ENCODE measurements at places on chromosomes 5 and 9.

DNA sequence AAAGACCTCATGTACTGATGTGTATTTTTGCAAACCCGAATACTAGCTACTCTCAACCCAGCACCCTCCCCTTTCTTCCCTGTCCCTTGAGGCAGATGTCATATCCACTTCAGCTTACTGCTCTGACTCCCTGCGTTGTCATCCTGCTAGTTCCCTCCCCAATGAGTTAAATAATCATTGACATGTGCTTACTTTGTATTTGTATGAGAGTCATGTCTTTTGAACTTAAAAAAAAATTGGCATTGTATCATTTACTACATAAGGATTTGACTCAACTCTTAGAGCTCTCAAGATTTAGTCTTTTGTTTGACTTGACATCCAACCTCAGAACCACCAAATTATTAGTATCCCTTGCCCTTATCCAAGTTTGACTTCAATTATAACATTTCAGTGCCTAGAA lies 219.7 kb upstream of the TUT7 start:
- no peak for DNase-seq

DNA sequence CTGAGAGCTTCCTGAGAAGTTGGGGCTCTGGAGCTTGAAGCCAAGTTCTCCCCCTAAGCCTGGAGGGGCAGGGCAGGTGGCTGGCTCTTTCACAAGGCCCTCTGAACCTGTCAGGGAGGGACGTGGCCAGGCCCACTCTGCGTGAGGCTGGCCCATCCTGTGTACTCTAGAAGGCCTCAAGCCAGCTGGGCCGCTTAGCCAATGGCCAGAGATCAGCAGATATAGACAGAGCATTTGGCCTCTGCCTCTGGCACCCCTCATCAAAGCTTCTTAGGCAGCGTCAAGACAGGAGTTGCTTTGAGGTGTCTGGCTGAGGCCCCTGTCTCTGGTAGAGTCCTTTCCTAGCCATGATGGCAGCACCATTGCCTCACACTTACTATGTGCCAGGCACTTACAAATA lies 105.6 kb downstream of the FGF18 start:
- no peak for DNase-seq

DNA sequence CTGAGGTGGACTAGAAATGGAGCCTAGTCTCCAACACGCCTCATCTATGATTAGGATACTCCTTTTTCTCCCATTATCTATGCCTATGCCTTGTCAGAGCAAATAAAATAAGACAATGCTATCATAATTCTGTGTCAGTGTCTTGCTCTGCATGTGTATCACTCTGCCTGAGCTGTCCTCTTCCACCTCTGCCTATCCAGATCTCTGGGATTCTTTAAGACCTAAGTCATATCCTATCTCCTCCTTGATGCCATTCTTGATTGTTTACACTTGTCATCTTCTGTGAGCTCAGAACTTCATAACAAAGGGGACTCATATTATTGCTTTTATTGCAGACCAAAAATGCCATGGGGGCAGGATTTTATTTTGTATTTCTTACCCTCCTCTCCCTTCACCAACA lies 351.2 kb upstream of the C9orf72 start:
- no peak for DNase-seq

DNA sequence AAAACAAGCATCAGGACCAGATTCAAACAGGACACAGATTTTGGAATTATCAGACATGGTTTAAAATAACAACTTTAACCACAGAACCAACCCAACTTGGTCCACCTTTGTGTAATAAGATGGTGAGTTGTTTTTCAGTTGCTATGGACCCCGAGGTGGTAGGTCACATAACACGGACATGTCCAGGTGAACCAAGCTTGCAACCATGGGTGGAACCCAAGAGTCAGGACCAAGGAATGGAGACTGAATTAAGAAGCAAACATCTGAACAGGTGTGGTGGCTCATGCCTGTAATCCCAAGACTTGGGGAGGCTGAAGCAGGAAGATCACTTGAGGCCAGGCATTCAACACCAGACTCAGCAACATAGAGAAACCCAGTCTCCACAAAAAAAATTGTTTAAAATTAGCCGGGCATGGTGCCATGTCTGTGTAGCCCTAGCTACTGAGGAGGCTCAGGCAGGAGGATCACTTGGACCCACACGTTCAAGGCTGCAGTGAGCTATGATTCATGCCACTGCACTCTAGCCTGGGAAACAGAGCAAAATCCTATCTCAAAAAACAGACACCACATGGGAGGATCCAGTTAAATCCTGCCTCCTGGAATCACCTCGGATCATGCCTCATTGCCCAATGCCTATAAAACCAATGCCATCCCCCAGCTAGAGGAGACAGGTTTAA lies 10.6 kb downstream of the PTBP3 start:
- no peak for DNase-seq

DNA sequence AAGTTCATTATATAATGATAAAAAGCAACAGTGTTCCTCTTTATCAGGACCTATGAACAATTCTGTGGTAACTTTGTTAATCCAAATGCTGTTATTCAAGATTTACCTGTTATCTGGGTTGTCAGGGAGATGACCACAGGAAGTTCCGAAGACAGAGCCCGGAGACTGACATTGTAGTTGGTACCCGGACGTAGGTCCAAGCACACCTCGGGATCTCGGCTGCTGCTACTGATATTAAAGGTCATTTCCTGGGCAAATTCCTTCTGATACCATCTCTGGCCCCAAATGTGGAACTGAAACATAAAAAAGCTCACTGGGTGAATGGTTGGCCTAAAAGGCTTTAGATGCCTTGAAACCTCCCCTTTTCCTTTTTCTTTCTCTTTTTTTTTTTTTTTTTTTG lies 96.7 kb downstream of the SUSD1 start:
- DNase-seq, result no peak

DNA sequence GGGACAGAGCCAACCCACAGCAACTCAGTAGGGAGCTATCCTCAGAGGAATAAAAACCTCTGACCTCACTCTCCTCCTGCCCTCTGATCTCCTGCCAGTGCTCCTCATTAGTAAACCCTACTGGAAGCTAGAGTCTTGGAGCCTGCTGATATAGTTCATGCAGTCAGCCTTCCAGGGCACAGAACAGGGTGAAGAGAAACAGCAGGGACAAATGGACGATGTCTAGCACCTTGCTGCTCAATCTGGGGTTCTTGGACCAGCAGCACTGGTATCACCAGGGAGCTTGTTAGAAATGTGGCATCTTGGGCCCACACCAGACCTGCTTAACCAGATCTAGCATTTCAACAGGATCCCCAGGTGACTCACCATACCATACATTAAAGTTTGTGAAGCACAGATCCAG lies 5.5 kb upstream of the GALNT12 start:
- DNase-seq, result no peak

GRCh38 chr9:106286249-106286648 lies 576.7 kb upstream of the ZNF462 start:
- DNase-seq, result no peak

- DNase-seq, result no peak
Observed at GRCh38 chr9:133273098-133273497, 1.9 kb downstream of the ABO start.

- no peak for DNase-seq
Observed at GRCh38 chr5:158383486-158383885, 524.5 kb upstream of the CLINT1 start.

GRCh38 chr9:9170439-9171134 lies 1371.0 kb upstream of the DMAC1 start:
- no peak for DNase-seq

DNA sequence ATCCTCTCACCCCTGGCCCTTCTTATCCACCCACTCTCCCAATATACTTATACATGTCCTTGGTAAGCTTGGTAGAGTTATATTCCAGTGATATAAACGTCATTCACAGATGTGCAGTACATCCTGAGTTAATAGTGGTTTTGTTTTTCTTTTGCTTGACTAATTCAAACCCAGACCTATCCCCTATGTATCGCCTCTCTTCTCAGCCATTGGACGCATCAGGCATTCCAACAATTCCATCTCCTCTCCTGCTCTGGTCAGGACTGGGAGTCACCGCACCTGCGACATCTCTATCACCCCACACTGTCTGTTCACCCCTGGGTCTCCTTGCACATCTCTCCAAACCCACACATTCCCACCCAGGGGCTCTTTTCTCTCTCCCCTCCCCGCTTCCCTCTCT lies 21.9 kb upstream of the IRX2 start:
- DNase-seq, result no peak

GRCh38 chr9:108980893-108981292 lies 32.4 kb downstream of the CTNNAL1 start:
- DNase-seq, result no peak

DNA sequence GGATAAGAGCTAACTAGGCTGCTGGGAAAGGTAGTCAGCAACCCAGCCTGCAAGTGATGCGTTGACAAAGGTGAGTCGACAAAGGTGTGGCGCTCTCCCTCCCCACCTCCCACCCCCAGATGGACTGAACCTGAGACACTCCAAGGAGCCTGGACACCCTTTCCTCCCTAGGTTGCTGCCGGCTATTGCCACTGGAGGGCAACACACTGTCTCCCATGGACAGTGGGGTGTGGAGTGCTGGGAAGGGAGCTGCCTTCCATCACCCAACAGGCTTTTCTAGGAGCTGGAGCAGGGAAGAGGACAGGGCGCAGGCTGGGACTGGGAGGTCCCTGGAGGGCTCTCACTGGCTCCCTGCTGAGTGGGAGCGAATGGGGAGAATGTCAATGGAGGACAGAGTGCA lies 75.4 kb upstream of the ARAP3 start:
- DNase-seq, result no peak

DNA sequence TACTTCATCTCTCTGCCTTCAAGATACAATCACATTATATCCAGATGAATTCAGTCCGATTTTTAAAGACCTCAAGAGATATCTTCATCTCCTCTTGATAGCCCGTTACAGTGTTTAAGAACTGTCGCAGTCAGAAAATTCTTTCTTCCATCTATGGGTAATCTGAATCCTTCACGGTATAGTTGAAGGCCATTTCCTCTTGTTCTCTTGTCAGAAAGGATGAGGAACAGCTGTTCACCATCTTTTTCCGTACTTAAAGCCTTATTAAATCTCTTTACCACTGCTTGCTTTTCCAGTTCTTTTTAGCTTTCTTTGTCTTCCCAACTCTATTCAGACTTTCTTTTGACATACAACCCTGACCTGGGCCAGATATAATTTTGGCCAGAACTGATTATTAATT lies 121.8 kb downstream of the XRCC4 start:
- no peak for DNase-seq

GRCh38 chr5:145947581-145947980 lies 11.2 kb downstream of the SH3RF2 start:
- no peak for DNase-seq

DNA sequence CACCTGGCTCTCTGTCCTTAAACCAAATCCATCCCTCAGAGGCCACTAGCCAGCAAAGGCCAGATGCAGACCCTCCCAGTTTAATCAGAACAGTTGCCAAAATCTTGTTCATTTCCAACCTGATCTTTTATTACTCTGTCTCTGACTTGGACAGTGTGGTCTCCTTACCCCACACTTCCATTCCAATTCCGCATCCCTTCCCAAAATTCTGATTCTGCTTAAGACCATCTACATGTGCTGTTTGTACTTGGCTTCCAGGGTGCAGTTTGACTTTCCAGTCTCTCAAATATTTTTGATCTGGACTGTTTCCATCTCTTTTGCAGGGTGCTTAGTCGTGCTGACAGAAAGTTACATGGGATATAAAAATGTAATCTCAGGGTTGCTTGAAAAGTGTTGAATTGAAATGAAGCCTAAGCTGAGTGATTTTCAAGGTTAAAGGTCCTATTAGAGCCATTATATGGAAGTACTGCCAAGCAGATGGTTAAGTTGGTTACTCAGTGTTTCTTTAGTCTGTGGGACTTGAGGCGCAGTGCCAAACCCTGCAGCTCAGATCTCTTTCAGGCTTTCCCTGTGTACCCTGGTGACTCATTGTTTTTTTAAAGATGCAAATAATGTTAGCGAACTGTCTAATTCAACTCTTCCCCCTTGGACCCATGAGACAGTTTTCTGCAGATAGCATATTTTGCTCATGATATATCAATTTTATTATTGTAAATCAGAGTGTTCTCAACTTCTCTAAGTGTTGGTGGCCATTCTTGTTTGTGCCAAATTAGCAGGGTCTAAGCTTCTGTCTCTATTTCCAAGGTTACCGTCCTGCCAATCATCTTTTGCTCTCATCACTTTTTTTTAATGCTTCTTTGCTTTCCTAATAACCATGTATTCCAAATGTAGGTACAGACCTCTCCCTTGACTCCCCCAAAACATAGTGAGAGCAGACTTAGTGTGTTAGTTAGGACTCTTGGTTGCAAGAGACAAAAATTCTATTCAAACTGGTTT lies 18.2 kb upstream of the DCP2 start:
- no peak for DNase-seq

DNA sequence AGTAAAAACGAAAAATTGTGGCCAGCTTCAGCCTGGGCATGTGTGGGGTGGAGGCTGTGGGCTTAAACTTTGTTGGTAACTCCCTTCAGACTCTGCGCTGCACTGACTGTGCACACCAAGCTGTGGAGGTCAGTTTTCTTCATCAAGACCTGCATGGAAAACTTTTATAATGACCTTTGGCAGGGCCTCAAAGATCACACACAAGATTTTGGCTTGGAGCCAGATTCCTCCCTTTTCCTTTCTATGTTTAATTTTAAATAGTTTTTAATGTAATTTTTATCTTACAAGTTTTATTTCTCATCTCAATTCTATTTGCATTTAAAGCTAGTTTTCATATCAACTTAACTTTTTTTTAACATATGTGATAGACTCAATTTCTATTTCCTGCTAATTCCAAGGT lies 1211.1 kb upstream of the CDH18 start:
- no peak for DNase-seq
